Stimulated activated CD4-positive, alpha-beta T cell treated with anti-CD3 and anti-CD28 coated beads, Interleukin-4, amount 100 ng/mL, for 48 hours (primary cell): ENCODE measurements at places on chromosomes 11 and 22.

GRCh38 chr11:108620958-108621772, 27.6 kb upstream of the EXPH5 start:
- DNase-seq = no peak

DNA sequence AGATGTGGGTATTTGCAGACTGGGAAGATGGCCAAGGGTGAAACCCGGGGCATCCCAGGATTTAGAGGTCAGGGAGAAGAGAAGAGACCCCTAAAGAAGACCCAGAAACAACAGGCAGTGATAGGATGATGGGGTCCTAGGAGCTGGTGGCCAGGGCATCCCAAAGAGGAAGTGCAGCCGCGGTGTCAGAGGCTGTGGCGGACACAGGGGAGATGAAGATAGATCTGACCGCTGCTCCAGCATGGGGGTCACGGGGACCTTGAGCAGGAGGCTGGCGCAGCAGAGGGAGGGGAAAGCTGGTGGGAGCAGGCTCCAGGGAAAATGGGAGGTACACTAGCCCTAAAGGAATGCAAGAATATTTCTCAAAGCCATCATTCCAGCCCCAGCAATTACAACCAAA, 47.3 kb downstream of the CTTN start:
- no peak for DNase-seq

- DNase-seq = no peak
Measured at GRCh38 chr11:12097219-12097618, 13.2 kb upstream of the MICAL2 start.

- no peak for DNase-seq
Measured at GRCh38 chr11:98559961-98560360, 460.8 kb upstream of the CNTN5 start.

DNA sequence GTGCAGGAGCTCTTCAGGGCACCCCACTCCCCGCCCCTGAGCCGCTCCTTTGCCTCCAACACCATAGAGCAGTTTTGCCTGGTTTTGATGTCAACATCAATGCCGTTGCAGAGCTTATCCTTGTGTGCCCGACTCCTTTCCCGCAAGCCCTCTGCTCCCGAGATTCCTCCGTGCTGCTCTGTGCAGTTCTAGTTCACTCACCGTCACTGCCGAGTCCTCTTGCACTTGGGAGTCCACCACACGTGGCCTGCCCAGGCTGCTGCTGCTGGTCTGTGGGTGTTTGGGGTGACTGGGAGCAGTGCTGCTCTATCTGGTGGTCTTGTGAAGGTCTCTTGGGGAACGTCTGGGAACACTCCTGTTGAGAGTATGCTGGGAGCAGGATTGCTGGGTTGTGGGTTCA, 63.8 kb upstream of the ANO1 start:
- DNase-seq = no peak

DNA sequence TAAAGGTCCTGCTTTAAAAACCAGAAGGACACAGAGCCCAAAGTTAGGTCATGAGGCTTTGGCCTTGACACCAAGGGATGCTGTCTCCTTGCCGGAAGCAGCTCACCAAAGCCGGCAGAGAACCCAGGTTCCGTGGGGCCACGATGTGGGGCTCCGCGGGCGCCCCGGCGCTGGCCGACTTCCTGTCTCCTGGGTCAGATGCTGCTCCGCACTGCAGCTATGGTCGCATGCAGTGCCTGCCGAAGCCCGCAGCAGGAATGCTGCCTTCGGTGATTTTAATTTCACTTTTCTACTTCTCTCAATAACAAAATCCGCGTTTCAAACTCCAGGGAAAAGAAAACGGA, 454 bp upstream of the OTUB1 start:
- DNase-seq = peak; percentile 58

GRCh38 chr22:25081409-25081824, 118.2 kb upstream of the CRYBB3 start:
- peak; percentile 49 for DNase-seq

GRCh38 chr22:49156662-49157285, 670.9 kb downstream of the BRD1 start:
- DNase-seq = no peak

DNA sequence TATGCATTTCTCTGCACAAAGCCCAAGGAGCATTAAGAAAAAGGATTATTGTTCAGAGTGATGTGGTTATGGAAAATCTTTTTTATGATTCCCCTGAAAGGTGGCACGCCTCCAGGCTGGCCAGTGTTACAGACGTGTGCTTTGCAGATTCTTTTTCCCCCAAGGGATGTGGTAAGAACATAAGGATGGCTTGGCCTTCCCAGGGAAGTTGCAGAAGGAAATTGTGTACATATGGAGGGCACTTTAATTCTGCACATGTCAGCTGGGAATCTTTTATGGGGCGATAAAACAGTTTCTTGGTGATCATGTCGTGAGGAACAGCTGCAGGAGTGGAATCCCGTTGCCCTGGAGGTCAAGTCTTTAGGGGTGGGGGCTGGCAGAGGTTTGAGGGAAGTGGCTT, 9.7 kb downstream of the SMARCB1 start:
- DNase-seq = no peak

DNA sequence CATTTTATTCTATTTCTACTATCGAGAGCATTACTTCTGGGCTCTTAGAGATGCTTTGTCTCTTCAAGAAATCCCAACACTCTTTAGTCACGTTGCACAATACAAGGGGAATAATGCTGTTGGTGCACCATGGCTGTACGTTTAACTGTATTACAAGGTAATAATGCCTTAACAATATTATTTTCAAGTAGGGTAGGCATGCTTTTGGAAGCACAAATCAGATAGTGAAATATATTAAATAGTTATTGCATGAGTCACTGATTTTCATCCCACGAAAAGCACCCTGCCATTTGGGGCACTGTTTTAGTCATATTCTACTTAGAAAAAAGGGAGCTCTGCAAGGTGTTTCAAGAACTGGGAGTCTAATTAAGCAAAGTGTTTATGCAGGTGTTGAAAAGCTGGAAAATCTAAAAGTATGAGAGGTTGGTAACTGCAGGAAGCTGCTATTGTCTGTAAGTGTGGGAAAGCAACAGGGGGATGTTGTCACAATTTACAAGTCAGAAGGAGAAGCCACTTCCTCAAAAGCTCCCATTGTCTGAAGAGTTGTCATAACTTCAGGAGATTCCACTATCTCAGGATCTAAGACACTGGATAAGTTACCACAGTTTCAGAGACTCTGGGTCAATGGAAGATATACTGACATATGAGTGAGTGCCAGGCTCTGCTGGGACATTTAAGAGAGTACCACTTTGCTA, 218.2 kb downstream of the JRKL start:
- DNase-seq = no peak
